ENCODE measurements at places on chromosomes 2 and 18.
A peak's percentile ranks its signal among the peaks of the same experiment; 100 is the strongest.

- no peak for DNase-seq
Measured at GRCh38 chr18:21703241-21703820, 1.2 kb downstream of the ABHD3 start.

DNA sequence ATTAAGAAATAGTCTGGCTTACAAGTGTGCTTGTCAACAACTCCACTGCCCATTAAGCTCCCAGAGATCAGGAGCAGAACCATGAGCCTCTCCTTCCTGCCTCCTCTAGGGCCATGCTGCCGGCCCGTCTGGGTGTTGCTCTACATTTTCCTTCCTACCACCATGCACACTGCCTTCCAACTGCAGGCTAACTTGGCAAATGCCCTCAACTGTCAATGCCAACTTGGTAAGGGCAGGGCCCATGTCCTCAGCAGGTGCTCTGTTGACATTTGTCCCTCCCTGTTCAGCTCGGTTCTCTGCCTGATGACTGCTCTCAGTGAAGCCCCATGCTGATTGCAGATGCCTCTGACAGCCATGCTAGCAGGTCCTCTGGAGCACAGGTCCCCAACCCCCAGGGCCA, 345.2 kb downstream of the ALK start:
- DNase-seq, result no peak

- no peak for DNase-seq
Measured at GRCh38 chr18:34957864-34958259, 83.4 kb upstream of the MAPRE2 start.

- no peak for DNase-seq
Measured at GRCh38 chr18:14098428-14098827, 33.8 kb downstream of the ZNF519 start.

- DNase-seq, result no peak
Measured at GRCh38 chr18:62720048-62720447, 4.7 kb downstream of the PHLPP1 start.

DNA sequence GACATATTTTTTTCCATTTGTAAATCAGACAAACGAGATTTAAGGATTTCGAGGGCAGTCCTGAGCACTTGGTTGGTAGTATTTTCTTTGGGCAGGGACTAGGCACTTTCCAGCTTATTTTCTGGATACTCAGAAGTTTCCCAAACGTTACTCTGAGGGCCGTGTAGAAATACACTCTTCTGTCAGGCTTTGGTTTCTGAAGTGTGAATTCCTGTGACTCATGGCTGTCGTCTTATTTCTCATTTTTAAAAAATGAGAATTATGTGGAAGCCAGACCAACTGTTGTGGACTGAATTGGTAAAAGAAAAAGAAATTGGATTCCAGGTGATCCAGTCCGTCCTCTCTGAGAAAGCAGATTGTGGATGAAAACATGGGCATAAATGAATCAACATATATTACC, 658.6 kb upstream of the FANCL start:
- no peak for DNase-seq

- no peak for DNase-seq
Measured at GRCh38 chr2:26185954-26186770, 13.3 kb downstream of the GAREM2 start.

- DNase-seq, result no peak
Measured at GRCh38 chr18:13028869-13029268, 37.7 kb downstream of the CEP192 start.

DNA sequence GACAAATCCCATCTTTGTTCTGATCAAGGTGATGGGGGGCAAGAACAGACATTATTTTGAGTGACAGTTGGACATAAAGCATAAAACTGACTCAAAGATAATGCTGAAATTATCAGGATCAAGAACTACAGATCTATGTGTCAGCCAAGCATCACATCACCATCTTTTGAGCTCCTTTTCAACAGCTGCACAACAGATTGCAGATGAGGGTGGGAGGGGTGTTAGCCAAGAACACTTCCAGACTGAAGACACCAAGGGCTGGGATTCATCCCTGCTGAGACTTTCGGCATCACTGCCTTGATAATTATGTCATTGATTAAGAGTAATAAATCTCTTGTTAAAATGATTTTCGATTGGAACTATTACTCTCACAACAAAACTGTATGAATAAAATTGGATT, 191.5 kb upstream of the NETO1 start:
- no peak for DNase-seq

DNA sequence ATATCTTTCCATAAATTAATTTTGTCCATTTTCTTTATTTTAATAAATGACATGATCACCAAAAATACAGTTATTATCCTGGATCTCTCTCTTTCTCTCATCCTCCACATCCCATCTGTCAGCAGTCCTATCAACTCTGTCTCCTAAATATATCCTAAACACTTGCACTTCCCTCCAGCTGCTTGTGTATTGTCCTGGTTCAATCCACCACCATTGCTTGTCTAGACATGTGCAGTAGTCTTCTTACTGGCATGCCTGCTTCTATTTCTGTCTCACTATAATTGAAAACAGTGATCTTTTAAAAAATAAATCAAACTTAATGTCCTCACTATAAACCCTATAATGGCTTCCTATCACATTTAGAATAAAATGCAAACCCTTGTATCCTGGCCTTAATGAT, 2168.6 kb upstream of the PIK3C3 start:
- DNase-seq, result no peak

- DNase-seq, result no peak
Measured at GRCh38 chr2:120233292-120233691, 10.1 kb upstream of the TMEM185B start.

DNA sequence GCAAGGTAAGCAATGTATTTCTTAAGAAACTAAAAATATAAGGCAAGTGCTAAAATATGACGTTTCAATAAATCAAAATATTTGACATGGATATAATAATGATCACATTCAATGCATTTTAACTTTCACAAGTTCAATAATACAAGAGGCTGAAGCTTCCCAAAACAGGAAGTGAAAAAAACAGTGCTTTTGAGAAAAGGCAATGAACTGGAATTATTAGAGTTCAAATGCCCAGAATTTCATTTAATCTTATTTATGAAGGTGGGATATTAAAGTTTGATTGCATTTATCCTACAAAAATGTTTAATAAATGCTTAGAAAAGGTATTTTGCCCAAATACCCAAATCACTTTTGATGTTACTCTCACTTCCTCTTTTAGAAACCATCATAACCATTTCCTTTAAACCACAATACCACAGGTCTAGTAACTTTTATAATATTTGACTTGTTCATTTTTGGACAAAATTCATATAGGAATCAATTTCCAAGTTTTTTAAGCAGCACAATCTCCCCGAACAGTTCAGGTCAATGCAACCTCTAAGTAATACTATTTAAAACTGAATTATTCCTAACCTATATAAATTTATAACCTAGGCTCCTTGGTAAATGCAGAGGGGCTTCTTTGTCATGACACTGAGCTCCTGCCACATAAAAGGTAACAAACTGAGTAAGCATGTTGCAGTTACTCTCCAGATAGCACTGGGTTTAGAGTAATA, 2.1 kb downstream of the NCKAP1 start:
- no peak for DNase-seq

DNA sequence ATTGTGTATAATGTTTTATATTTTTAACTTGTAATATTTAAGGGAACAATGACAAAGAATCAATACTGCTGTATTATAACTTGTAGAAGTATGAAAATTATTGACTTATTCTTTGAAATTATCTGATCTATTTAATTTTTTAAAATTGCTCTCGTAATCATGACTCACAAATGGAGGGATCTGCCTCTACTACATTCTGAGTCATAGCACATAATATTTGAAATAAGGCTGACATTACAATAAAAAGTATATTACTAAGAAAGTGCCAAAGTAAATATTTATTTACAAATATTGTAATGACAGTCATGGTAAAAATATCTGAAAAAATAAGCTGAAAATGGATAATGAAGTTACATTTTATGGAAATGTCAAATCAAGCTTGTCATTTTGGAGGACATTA, 1144.6 kb upstream of the CDH2 start:
- DNase-seq, result no peak

GRCh38 chr2:183606718-183607085, 482.5 kb downstream of the NUP35 start:
- DNase-seq, result no peak

DNA sequence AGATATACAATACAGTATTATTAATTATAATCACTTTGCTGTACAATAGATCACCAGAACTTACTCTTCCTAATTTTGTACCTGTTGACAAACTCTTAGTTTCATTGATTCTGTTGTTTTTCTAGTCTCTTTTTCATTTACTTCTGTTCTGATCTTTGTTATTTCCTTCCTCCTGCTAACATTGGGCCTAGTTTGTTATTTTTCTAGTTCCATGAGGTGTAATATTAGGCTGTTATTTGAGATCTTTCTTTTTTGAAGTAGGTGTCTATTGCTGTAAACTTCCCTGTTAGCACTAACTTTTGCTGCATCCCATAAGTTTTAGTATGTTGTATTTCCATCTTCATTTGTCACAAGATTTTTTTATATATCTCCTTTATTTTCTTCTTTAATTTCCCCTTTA, 55.1 kb downstream of the LIMS1 start:
- DNase-seq, result no peak

GRCh38 chr18:42977982-42978637, 137.4 kb downstream of the RIT2 start:
- DNase-seq, result peak; percentile 74

DNA sequence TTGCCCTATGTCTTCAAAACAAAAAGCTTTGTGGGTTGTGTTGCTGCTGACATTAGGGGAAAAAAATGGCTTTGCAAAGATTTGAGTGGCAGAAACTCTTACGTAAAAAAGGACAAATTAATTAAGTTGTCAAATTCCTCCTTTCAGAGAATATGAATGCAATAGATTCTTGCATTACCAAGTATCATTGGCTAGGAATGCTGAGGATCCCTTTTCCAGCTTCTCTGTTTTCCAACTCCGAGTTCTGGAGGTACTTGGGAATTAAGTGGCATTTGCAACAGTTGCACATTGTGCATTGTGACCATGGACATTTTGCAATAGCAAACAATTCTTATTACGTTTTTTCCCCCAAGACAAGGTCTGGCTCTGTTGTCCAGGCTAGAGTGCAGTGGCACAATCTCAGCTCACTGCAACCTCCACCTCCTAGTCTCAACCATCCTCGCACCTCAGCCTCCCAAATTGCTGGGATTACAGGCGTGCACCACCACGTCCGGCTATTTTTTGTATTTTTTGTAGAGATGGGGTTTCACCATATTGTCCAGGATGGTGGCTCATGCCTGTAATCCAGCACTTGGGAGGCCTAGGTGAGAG, 29.9 kb upstream of the PPP1CB start:
- DNase-seq, result no peak

DNA sequence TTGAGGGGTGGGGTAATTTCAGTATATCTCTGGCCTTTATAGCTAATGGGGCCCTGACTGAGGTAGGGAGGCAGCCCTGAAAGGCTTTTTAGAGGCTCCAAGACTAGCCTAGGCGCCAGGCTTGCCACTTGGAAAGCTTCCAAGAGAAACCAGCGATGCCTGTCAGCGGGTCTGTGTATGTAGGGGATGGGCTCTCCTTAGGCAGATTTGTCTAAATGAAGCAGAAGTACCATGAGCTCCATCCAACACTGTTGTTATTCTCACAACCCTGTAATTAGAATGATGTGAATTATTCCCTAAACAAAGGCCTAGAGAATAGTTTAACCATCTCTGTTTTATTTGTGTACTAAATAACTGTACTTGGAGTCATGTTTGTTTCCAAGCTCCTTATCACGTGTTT, 138.1 kb downstream of the B3GNT2 start:
- peak; percentile 32 for DNase-seq

DNA sequence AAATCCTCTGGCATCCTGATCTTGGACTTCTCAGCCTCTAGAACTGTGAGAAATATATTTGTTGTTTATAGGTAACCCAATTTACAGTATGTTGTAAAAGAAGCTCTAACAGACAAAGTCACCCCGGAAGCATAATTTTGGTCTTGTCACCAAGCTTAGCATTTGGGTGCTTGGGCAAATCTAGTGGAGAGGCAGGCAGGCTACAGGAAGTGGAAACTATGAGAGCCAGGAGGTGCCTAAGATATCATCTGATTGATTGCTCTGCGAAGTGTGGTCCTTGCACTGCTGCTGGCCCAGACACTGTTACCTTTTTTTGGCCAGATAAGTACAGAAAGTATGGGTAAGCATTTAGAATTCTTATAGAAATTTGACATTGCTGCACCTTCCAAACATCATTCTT, 102.9 kb downstream of the CDC42EP3 start:
- DNase-seq, result no peak

GRCh38 chr18:61157451-61157850, 175.8 kb upstream of the CDH20 start:
- no peak for DNase-seq

DNA sequence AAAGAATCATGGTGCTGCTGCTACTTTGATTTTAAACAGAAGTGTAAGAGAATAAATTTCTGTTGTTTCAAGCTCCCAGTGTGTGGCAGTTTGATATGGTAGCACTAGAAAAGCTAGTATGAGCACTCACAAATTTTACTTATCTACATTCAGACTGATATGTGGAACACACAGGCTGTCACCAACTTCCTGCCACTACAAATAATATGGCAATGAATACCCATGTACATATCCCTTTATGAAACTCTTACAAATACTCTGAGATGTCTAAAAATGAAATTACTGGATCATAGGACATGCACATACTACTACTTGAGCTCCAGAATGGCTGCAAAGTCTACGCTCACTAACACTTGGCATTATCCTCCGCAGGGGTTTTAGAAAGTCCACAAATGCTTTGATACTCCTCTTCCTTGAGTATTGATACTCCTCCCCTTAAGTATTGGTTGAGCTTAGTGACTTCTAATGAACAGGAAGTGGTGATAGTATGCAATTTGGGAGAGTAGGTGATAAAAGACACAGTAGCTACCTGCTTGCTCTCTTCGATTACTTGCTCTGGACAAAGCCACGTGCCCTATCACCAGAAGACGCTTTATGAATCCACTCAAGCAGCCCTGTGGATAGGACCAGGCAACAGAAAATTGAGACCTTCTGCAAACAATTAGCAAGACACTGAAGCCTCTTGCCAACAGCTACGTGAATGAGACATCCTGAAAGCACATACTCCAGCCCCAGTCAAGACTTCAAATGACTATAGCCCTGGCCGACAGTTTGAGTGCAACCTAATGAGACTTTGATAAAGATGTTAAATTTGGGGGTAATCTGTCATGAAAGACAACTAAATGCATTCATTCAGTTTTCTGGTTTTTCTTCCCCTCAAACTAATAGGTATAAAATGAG, 35.4 kb downstream of the FBXO11 start:
- no peak for DNase-seq

DNA sequence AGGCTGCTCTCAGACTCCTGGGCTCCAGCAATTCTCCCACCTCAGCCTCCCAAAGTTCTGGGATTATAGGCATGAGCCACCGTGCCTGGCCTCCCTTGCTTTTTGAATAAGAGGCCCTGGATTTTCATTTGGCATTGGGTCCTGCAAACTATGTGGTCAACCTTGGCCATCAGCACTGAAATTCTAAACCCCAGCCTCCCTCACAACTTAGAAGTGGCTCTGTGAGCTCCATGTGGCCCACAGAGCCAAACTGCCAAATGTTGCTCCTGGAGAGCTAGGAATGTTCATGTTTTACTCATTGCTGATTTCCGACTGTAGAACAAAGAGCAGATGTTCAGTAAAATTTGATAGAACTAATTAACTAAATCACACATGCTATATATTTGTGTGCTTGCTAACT, 210.6 kb upstream of the AGAP1 start:
- DNase-seq, result no peak

GRCh38 chr2:120313695-120314615, 32.0 kb upstream of the INHBB start:
- DNase-seq, result no peak

- peak; percentile 69 for DNase-seq
Measured at GRCh38 chr2:11344342-11344955, at the start of gene ROCK2. Gene ROCK2 (minus strand): TSS chr2:11344636. CDS start chr2:11344136, 500 bp downstream.

Measured in NCI-H1436 (cell line).